ENCODE measurements at places on chromosomes 3 and 15.

DNA sequence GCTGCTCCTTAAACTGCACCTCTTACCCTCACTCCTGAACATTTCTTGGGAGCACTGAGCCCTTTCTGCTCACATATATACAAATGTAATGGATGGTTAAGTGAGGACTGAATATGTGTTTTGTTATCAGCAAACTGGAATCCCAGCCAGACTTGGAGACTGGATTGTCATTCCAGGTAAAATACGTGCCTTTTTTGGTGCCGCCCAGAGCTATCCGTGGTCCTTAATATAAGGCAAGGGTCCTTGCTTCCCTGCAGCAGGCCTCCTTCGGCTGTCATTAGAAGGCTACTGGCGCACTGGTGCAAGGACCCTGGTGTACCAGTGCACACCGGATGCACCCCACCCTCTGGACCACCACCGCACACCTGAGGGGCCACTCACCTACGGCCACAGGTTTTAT is 1.1 kb upstream of the GABRB3 start:
- DNase-seq, result no peak

DNA sequence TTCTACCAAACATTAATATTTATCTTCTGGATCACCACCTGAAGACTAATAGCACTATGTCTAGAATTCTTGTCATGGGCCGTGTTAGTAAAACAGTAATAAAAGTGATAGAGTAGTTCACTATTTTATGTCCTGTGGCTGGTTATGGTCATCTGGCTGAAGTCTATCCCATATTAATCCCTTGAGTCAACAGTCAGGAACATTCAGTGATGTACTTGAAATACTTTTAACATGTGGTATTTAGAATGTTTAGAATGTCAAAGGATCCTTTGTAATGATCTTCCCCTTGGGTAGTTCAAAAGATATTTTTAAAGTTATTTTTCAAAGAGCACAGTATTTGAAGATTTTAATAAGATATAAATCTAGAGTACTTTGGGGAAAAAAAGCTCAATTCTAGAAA is 117.0 kb downstream of the MBNL1 start:
- no peak for DNase-seq

DNA sequence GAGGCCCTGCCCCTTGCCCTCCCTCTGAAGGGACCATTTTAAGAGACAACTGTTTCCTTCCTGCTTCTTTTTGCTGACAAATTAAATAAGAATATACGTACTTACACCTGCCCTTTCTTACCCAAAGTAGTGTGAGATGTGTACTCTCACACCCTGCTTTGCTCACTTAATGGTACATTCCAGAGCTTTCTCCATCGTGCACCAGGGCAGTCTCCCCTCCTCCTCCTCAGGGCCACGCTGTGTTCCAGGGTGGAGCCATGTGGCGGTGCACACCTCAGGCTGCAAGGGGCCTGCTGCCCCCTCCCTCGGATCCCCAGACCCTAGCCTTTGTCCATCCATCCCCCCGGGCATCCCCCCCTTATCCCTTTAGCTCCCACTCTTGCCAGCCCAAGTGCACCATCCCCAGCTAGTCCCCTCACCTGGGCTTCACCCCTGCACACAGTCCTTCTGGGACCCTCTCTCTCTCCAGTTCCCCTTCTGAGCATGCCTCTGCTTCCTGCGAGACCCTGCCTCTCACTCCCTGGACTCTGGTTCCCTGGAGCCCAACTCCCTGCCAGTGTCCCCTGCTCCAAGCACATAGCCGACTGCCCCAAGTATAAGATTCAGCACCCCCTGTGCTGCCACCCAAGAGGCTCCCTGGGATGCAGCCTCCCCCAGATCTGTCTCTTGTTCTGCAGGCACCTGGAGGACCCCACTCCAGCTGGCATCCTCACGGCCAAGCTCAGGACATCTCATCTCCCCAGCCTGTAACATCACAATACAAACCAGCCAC is 89.5 kb upstream of the IQSEC1 start:
- DNase-seq, result no peak

DNA sequence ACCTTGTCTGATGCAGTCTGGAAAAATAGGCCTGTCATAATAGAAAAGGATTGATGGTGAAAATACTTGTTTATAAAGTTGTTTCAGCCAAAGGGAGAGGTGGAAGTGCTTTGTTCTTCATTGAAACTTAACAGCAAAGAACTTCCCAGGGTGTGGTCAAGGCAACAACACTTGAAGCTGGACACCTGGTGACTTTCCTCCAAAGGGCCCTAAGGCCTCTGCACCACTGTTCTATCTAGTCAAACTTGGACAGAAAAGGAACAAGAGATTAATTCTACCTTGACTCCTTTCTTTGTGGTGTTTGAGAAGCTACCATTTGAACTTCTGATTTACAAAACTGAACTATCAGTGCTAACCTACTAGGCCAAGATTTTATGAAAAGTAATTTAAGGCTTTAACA is 102.0 kb downstream of the CMSS1 start:
- DNase-seq, result no peak

DNA sequence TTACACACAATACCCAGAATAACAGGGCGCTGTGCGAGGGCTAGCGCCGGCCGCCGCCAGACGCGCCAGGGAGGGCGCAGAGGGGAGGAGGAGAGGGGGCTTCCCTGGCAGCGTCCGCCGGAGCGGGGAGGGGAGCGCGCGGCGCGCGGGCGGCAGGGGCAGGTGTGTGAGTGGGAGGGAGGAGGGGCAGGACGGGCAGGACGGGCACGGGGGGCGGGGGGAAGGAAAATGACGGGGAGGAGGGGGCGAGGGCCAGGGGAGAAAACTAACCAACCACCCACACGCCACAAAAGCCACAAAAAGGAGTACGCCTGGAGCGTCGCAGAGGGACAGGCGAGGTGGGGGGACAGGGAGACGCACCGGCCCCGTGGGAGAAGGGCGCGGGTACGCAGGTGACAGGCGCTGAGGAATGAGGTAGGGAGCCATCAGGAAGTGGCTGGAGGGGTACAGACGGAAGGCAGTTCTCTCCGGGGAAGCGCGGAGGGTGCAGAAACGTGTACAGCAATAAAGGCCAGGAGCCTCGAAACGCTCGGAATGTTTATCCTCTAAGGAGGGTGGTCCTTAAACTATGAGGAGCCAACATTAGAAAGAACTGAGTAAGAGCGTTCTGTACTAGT is 610 bp upstream of the SATB1 start:
- peak; percentile 52 for DNase-seq

DNA sequence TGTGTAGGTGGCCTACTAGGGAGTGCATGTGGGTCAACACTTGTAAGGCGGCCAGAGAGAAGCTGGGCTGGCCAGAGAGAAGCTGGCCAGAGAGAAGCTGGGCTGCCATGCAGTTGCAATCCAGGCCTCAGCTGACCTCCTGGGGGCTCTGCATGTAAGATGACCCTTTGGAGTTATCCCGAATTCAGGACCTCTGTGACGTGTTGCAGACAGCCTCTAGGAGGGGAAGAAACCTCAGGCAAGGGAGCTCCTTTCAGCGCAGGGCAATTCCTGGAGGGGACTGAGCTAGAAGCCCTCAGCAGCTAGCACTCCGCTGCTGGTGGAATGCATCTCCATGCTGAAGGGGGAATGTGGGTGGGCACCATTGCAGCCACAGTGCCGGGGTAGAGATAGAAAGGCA is 15.8 kb upstream of the KBTBD12 start:
- DNase-seq, result no peak

DNA sequence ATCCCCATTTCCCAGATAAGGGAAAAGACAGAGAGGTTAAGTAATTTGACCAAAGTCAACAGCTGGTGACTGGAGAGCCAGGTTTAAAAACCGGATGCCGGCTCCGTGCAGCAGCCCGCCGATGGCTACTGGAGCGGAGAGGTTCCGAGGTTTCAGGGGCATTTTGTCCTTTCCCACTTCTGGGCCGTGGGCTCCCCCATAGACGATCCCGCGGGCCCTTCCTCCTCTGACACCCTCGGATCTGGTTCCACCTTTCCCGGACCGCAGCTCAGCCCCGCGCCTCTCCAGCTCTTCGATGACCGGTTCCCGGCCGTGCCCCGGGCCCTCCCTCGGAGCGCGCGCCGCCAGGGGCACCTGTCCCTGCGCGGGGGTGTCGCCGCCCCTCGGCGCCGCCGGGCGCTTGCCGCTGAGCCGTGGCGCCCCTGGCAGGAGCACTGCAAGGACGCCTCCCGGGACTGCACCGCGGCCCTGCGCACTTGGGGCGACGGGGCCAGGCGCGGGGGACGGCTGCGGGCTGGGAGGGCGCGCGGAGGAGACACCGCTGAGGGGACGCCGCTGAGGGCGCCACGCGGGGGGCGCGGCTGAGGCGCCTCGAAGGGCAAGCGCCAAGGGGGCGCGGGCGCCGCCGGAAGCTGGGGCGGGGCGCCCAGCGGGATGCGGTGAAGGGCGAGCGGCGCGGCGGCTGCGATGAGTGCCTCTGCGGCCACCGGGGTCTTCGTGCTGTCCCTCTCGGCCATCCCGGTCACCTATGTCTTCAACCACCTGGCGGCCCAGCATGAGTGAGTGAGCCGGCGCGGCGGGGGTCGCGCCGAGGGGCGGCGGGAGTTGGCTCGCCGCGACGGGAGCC is at the start of gene TM6SF1:
Gene TM6SF1 (plus strand): TSS at position 652 of the 847 bp plus-strand sequence. CDS start 36 bp downstream, at position 688.
- peak; percentile 75 for DNase-seq

GRCh38 chr3:55549177-55549576 is 62.1 kb upstream of the WNT5A start:
- no peak for DNase-seq

- DNase-seq, result peak; percentile 2
Observed at GRCh38 chr15:37133602-37134001, 33.3 kb upstream of the MEIS2 start.

DNA sequence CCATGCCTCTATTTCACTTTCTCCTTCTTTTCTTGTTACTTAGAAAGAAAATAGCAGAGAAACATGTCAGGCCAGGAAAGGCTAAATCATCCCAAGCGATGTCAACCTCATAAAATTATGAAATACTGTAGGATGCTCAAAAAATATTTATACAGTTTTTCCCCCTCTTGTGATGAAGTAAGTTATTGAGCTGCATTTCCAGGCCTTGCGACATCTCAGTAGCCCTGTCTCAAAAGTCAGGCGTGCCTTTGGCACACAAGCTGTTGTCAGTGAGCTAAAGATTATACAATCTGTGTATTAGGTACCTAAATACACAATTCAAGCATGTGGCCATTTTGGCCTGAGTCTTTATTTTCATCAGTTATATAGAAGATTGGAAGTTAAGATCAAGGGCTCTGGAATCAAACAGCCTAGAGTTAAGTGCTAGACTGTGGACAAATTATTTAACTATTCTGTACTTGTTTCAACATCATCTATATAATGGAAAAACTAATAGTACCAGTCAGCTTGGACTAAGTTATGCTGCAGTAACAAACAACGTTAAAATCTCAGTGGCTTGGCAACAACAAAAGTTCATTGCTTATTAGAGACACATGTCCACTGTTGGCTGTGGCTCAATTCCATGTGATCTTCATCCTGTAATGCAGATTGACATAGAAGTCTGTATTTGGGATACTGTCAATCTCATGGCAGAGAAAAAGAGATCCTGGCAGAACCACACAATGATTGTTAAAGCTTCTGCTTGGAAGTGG is 406.4 kb upstream of the PROK2 start:
- no peak for DNase-seq

DNA sequence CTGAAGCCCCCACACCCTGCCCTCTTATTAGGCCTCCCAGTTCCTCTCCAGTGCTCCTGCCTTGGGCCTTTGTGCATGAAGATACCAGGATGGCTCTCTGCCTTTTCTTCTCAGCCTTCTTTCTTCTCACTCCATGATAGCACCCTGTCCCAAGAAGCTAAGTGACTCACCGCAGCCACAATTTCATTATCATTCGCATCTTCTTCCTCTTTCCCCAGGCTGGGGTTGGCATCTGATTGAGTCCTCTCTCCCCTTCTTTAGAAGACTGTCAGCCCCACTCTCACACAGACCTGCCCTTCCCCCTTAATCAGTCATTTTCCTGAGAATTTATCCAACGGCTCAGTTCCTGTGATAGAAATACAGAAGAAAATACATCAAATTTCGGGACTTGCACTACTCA is 102.0 kb downstream of the STAC start:
- no peak for DNase-seq

DNA sequence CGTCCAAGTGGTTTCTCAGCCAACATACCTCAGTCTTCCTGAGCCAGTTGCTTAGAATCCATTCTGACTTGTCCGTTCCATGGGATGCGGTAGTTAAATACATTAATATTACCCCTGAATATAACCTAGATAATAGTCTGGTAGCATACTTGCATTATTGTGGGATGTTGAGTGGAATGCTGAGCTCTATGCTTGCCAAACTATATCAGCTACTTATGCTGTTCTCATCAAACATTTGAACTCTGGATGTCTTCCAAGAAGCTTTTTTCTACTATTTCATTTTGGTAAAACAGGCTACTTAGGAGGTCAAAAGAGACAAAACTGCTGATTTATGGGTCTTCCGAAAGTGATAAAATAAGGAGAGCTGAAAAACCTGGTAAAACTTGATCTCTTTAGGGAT is 429.5 kb downstream of the NAALADL2 start:
- DNase-seq, result no peak

DNA sequence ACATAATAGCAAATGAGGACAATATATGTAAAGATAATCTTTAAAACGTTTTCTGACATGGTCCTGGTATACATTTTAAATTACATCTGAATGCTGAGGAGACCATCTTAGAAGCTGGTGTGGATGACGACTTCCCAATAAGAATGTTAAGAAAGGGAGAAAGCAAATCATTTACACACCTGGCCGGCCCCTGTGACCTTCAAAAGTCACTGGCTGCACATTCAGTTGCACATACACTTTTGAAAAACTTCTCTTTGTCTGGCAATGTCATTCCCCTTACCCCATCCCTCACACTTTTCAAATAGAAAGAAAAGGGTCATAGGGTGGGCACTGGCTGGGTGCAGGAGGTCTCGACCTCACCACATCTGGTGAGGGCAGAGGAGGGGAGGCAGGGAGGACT is 391.0 kb downstream of the MECOM start:
- DNase-seq, result no peak

DNA sequence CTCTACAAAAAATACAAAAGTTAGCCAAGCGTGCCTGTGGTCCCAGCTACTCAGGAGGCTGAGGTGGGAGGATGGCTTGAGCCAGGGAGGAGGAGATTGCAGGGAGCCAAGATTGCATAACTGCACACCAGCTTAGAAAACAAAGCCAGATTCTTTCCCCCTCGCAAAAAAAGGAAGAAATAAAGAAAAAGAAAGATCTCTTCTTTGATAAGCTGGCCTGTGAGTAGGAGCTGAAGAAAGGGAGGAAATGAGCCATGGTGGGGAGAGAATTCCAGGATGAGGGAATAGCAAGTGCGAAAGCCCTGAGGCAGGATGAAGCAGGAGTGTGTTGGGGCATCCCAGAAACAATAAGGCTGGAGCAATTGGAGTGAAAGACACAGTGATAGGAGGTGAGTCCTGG is 24.5 kb upstream of the TOP2B start:
- no peak for DNase-seq

- no peak for DNase-seq
Observed at GRCh38 chr3:100682056-100682853, 27.0 kb upstream of the TFG start.

- DNase-seq, result peak; percentile 23
Observed at GRCh38 chr3:6994081-6994668, 133.3 kb downstream of the GRM7 start.

All from NCI-H1417 (cell line).